ENCODE measurements at places on chromosomes 2 and 18.

DNA sequence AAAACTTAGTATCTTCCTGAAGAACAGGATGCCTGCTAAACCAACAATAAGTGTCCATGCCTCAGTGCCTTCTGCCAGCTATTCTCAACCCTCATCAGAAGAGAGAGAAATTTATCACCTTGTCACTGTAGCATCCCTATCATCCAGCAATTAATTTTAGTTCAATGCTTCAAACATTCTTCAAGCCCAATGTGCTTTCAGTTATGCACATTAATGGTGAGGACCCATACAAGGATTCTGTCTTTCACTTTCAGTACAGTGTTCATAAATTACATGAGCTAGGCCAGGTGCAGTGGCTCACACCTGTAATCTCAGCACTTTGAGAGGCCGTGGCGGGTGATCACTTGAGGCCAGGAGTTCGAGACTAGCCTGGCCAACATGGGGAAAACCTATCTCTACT is 47.0 kb upstream of the MSH6 start:
- no peak for DNase-seq

- DNase-seq = no peak
These were observed 74.7 kb downstream of the COPS8 start for GRCh38 chr2:237160271-237160919.

GRCh38 chr2:32119161-32119560 is 46.5 kb upstream of the SLC30A6 start:
- no peak for DNase-seq

DNA sequence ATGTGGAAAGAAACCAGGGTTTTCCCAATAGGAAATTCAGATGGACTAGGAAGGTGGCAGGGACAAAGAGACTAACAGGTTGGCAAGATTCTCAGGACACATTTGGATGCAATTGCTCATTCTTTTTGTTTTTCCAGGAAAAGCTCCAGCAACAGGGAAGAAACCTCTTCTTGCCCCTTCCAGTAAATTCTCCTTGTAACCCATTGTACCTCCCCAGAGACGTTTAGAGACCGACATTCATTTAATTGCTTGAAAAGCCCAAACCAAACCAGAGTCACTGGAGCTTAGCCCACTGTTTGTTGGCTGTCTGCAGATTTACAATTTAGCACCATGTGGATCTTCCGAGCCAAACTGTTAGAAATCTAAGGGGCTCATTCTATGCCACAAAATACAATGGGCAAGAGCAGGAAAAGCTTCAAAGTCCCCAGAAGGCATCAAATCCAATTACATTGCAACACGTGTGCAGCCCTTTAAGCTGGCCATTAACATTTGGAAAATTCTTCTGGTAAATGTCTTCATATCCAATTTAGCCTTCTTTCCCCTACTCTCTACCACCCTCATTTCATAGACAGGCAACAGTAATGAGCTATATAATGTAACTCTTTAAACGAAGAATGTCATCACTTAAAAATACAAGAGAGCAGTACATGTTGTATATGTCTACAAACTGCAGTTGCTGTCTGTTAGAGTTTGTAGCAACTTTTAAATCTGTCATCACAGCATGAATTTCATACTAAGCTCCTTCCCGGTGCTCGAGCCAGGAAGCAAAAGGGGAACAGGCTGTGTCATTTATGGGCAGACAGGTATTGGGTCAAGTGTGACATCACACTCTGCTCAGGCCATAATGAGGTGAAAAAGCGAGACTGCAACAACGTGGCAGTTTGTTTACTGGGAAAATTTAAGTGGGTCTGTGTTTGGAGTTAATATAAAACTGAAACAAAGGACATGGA is 235.6 kb upstream of the HNRNPA3 start:
- DNase-seq = no peak

DNA sequence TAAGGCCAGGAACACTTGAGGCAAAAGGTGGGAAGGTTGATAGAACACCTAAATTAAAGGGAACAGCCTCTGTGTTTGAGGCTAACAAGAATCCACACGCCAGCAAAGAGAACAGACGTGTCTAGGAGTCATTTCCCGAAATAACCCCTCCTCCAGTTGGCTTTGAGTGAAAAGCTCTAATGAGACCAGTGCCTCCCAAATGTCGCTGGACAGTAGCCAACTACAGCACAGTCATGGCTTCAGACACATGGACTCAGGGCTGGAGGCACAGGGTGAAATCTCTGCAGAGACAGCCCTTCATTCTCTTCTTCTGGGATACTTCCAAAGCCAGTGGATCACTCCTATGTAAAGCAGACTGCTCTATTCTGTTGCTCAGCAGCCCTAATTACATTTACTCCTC is 49.6 kb downstream of the SOWAHC start:
- peak; percentile 58 for DNase-seq

DNA sequence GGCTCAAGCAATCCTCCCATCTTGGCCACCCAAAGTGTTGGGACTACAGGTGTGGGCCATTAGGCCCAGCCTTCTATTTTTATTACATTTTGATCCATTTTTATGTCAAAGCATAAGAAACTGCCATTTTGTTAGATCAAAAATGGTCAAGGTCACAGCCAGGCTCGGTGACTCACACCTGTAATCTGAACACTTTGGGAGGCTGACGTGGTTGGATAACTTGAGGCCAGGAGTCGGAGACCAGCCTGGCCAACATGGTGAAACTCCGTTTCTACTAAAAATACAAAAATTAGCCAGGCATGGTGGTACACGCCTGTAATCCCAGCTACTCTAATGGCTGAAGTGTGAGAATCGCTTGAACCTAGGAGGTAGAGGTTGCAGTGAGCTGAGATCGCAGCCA is 49.2 kb downstream of the EEF1B2 start:
- DNase-seq = no peak

GRCh38 chr2:144456680-144457079 is 63.2 kb downstream of the ZEB2 start:
- no peak for DNase-seq

- DNase-seq = no peak
These were observed 4.5 kb upstream of the ASPRV1 start for GRCh38 chr2:69965756-69966445.

- DNase-seq = no peak
These were observed 74.6 kb upstream of the TXNDC2 start for GRCh38 chr18:9810994-9811705.

DNA sequence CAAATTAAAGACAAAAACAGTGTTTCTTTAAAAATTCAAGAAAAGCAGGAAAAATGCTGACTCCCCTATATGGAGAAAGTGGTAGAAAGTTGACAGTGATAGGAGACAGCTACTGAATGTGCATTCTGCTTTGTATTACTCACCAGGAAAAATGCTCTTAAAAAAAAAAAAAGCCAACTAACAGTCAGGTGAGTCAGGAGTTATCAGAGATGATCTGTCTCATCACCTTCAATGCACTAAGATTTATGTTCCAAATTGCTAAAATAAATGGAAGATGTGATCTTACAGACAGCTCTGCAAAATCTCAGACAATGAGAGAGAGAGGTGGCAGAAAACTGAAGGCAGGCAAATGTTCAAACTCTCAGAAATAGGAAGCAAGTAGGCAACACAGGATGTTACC is 47.6 kb upstream of the ZNF521 start:
- DNase-seq = no peak

GRCh38 chr2:118102433-118103082 is 14.3 kb downstream of the INSIG2 start:
- no peak for DNase-seq

GRCh38 chr2:194332799-194333490 is 1324.1 kb upstream of the SLC39A10 start:
- DNase-seq = no peak

DNA sequence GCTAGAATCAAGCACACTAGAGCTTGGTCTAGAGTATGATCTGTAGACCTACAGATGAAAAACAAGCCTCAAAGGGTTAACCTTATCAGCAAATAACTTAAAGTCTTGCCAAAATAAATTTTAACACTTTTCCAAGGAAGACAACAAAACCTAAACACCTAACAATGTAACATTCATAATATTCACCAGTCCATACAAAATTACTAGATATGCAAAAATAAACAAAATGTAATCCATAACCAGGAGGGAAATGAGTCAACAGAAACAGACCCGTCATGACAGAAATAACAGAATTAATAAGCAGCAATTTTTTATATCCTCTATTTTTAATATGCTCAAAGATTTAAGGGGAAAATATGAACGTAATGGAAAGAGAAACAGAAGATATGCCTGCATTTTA is 36.1 kb downstream of the TRAK2 start:
- no peak for DNase-seq

GRCh38 chr2:216693414-216694080 is 1.8 kb downstream of the IGFBP5 start:
- DNase-seq = no peak

DNA sequence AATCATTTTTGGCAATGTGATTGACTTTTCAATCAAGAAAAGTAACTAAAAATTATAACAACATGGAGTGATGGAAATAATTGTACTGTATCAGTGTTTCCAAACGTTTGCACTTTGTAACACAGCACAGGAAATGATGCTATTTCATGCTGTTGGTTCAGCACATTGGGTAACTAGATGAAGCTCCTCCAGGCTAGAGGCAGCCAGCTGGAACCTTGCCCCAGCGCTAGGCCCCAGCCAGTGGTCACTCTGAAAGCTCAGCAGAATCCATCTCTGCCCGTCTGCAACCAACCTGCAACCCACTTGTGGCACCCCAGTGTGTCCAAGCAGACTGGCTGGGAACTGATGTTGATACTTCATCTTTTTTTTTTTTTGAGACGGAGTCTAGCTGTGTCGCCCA is 15.3 kb downstream of the UNC50 start:
- DNase-seq = peak; percentile 7

- no peak for DNase-seq
These were observed 43.5 kb downstream of the SCN1A start for GRCh38 chr2:166084301-166084700.

DNA sequence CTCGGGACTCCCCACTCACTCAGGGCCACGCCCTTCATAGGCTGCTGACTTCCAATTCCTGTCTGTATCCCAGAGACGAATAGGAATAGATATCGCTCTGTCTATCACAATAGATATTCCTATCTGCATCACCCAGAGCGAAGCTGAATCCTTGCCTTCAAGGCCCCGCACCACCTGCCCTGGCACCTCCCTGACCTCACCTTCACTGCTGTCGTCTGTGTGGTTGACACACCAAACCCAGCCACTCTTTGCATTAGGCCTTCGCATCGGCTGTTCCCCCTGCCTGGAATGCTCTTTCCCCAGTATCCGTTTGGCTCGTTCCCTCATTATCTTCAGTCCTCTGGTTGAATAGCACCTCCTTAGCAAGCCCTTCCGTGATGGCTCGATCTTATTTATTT is 43.5 kb downstream of the ATOH8 start:
- DNase-seq = no peak

DNA sequence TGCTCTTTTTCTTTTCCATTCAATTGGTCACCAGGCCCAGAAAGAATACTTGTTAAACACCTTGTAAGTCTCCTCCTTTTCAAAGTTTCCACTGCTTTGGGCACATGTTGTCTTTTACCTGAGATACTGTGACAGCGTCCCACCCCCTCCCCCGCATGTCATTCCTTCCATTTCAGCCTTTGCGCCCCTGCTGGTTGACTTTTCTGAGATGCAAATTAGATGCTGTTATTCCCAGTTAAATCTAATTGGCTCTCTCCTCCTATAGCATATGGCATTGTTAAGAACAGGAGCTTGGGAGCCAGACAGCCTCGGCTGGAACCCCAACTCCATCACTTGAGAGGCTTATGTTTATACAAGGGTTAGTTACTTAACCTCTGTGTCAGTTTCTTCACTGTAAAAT is 80.3 kb upstream of the GAREM1 start:
- DNase-seq = no peak

DNA sequence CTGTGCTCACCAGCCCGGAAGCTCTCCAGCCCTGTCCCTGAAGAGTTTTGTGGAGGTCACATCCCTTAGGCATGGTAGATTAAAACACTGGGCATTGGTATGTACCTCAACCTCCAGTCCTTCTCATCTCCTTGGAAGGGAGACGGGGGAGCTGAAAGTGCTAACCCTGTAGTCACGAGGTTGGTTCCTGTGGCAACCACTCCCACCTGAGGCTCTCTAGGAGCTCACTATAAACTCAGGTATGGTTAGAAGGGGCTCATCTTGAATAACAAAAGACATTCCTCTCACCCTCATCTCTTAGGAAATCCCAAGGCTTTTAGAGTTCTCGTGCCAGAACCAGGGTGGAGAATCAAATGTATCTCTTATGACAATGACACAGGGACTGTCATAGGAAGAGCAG is 43.0 kb upstream of the MGAT4A start:
- no peak for DNase-seq

GRCh38 chr2:109168716-109169115 is 39.7 kb downstream of the SH3RF3 start:
- no peak for DNase-seq

GRCh38 chr18:41499345-41499744 is 455.7 kb upstream of the PIK3C3 start:
- no peak for DNase-seq

GRCh38 chr2:98577313-98577712 is 31.0 kb downstream of the COA5 start:
- DNase-seq = no peak

DNA sequence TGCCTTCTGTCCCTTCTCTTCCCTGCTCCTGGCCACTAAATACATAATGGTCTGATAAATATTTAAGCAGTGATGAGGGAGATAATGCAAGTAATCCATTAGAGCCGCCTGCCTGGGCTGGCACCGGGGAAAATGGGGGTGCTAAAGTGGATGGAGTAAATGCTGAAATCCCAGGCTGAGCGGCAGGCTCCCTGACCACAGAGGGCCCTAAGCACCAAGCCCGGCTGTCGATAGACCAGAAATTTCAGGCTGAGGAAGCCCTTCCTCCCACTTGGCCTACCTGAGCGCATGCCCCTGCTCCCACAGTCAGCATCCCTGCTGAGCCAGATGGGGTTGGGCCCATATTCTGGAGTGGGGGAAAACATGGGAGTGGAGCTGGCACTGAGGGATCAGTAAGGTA is 197.5 kb upstream of the SKOR2 start:
- no peak for DNase-seq

GRCh38 chr2:22377268-22377667 is 1007.7 kb upstream of the KLHL29 start:
- DNase-seq = no peak

DNA sequence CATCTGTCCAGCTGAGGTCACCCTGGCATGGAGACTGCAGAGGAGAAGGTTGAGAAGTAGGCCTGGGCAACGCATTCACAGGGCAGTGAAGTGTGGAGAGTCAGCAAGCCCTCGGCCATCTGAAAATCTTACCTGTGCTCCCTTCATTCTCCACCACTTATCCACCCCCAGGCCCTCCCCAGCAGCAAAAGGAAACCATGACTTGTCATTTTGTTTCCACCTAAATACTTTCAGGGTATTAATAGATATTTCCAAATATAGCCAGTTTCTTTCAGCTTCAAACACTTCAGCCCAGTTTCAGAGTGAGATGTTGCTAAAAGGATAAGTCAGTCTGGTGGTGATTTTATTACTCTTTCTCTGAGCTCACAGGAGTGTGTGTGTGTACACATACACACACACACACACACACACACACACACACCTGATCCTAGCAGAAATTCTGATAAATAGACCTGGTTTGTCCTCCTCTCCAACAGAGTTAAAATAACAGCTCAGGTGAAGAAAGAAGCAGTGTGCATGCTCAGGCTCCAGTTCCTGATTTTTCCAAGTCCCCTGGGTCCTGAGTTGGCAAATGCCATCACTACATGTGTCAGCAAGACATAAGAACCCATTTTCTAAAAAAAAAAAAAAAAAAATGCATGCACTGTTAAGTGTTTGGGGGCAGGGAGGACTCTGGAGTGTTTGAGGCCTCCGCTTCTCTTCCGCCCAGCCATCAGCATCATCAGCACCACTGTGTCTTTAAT is 82.8 kb downstream of the LOXHD1 start:
- DNase-seq = no peak

All from cerebellar nuclear complex (tissue), 1 donor.